ENCODE measurements at places on chromosomes 3 and 15.

DNA sequence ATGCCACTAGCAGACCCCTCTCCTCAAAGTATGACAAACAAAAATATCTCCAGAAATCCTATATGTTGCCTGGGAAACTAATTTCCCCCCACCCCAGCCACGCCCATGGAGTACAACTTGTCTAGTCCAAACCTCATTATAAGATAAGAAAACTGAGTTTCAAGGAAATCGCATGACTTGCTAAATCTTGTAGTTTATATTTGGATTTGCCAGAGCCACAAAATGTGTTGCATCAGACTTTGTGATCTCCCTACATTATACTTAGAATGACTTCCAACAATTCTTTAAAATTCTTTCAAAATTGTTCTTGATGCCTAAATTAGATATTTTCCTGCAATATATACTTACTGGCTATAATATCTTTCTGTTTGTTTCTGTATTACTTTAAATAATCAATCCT, 1034.4 kb downstream of the IGSF11 start:
- H3K4me3 ChIP-seq = no peak overlapping the region
- no peaks in the 10 kb centered on the region for H3K36me3 ChIP-seq
- no peaks in the 10 kb centered on the region for H3K4me1 ChIP-seq
- H3K27ac ChIP-seq = no peak overlapping the region
- DNase-seq = no peak

- no peak overlapping the region for H3K27ac ChIP-seq
- no peaks in the 10 kb centered on the region for H3K36me3 ChIP-seq
- H3K27me3 ChIP-seq = peaks cover 34% of the 10 kb centered on the region
- no peak overlapping the region for H3K4me3 ChIP-seq
- H3K4me1 ChIP-seq = peaks cover 10% of the 10 kb centered on the region
- DNase-seq = no peak
These were observed 3.1 kb downstream of the MYLK start for GRCh38 chr3:123880998-123881561.

DNA sequence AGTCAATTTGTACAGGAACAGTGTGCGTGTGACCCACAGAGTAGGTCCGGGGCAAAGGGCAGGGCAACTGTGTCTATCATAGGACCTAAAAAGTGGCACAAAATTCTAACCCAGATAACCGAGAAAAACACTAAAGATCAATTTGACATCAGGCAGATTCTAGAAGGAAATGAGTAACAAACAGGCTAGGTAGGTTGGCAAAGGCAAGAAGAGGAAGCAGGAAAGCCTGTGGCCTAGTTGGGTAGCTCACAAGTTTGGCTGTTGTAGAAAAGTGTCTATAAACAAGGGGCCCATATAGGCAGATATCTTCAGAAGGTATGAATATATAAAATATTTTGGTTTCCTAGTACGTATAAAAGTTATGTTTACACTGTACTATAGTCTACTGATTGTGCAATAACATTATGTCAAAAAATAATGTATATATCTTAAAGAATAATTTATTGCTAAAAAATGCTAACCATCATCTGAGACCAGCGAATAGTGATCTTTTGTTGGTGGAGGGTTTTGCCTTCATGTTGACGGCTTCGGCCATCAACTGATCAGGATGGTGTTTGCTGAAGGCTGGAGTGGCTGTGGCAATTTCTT, 13.3 kb upstream of the OR5K1 start:
- no peak for DNase-seq
- H3K36me3 ChIP-seq = no peaks in the 10 kb centered on the region
- H3K4me3 ChIP-seq = no peak overlapping the region
- peaks cover under 1% of the 10 kb centered on the region for H3K27me3 ChIP-seq
- peaks cover 2% of the 10 kb centered on the region for H3K4me1 ChIP-seq

GRCh38 chr3:72900048-72900447, 12.2 kb downstream of the GXYLT2 start:
- no peak overlapping the region for H3K27ac ChIP-seq
- no peaks in the 10 kb centered on the region for H3K4me1 ChIP-seq
- no peak overlapping the region for H3K4me3 ChIP-seq
- H3K27me3 ChIP-seq = peaks cover 38% of the 10 kb centered on the region

DNA sequence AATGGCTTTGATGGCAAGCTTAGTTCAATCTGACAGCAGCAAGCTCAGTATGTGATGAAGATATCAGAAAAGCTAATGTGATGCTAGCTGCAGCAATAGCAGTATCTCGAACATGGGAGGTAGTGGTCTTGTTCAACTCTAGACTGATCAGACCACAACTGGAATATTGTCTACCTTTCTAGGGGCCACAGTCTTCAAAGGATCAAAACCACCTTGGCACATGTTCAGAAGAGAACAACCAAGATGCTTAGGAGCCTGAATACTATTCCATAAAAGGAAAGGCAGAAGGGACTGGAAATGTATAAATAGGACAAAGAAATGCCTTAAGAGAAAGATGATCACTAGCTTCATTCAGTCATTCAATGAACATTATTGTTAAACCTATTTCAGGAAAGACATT, 2.3 kb downstream of the C3orf70 start:
- H3K36me3 ChIP-seq = no peaks in the 10 kb centered on the region
- DNase-seq = no peak
- no peak overlapping the region for H3K27ac ChIP-seq
- no peak overlapping the region for H3K4me3 ChIP-seq
- H3K4me1 ChIP-seq = peaks cover 5% of the 10 kb centered on the region

- H3K4me3 ChIP-seq = peak overlapping the region; percentile 81
- peaks cover 38% of the 10 kb centered on the region for H3K4me1 ChIP-seq
- DNase-seq = no peak
- peaks cover 14% of the 10 kb centered on the region for H3K36me3 ChIP-seq
- H3K27me3 ChIP-seq = peaks cover 48% of the 10 kb centered on the region
These were observed 4.4 kb upstream of the BAHD1 start for GRCh38 chr15:40436116-40436891.

- H3K4me1 ChIP-seq = peaks cover 6% of the 10 kb centered on the region
- no peaks in the 10 kb centered on the region for H3K27me3 ChIP-seq
- no peak for DNase-seq
- H3K36me3 ChIP-seq = peaks cover 5% of the 10 kb centered on the region
- H3K4me3 ChIP-seq = no peak overlapping the region
- H3K27ac ChIP-seq = no peak overlapping the region
These were observed 10.4 kb downstream of the CLN6 start for GRCh38 chr15:68218847-68219798.

GRCh38 chr3:134004841-134005240, 24.9 kb downstream of the SLCO2A1 start:
- H3K4me1 ChIP-seq = no peaks in the 10 kb centered on the region
- H3K27me3 ChIP-seq = peaks cover 26% of the 10 kb centered on the region
- DNase-seq = no peak
- no peak overlapping the region for H3K4me3 ChIP-seq
- H3K27ac ChIP-seq = no peak overlapping the region

DNA sequence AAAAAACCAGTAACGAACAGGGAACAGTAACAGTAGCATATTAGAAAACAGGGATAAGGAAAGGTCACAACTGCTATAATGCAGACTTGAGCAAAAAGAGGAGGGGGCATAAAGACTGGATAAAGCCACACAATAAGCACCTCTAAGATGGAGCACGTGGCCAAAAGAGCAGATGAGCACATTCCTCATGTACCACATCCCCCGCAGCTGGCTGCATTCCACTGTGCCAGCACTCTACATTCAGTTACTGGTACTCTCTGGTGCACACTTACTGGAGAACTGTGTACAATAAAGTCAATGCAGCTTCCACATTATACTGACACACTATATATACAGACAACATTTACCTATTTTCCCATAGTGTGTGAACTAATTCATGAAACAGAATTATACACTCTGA, 64.7 kb downstream of the UBE3A start:
- no peak for DNase-seq
- H3K27ac ChIP-seq = no peak overlapping the region

DNA sequence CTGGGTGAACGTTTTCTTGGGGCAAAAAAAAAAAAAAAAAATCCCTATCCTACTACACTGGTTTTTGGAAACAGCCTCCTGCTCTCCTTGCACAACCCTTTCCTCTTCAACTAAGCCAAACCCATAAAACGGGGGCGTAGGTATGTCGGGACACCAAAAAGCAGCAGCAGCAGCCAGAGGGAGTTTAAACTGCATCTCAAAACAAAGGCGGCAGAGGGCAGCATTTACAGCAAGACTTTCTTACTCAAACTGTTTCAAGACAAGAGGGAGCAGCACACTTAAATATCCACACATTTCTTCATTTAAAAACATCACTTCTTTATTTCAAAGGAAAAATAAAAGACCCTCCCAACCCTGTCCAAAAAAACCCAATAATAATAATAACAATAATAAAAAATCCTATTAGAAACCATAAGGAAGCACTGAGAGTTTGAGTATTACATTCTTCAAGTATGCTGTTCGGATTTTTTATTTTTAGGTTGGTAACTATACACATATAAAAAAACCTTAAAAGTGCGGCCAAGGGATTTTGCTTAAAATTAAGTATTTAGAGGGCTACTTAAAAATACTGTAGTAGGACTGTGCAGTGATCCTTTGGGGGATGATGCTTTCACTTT, 43.9 kb upstream of the PLXND1 start:
- H3K4me1 ChIP-seq = peaks cover 4% of the 10 kb centered on the region
- peak overlapping the region; percentile 81 for H3K27ac ChIP-seq
- peak; percentile 41 for DNase-seq
- peaks cover 7% of the 10 kb centered on the region for H3K36me3 ChIP-seq

DNA sequence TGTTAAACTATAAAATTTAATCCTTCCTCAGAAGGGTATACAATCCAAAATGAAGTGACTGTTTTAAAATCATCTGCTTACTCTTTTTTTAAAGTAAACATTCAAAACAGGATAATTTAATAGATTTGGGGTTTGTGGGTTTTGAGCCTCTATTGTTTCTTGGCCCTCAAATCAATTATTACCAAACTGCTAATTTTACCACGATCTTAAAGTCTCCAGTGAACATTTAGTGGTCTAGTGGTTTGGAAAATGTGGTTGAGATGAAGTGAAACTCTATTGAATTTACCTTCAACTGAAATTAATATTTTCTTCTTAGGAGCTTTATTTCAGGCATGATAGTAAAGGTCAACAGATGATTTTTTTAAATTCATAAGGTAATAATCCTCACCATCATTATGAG, 11.2 kb upstream of the ATP11B start:
- no peaks in the 10 kb centered on the region for H3K4me1 ChIP-seq
- H3K27ac ChIP-seq = no peak overlapping the region
- H3K27me3 ChIP-seq = peaks cover 37% of the 10 kb centered on the region
- DNase-seq = no peak
- no peak overlapping the region for H3K4me3 ChIP-seq

- H3K4me1 ChIP-seq = peaks cover 28% of the 10 kb centered on the region
- H3K27ac ChIP-seq = no peak overlapping the region
- no peak for DNase-seq
- H3K36me3 ChIP-seq = peaks cover 14% of the 10 kb centered on the region
These were observed 4.7 kb downstream of the ABHD5 start for GRCh38 chr3:43695443-43695842.

DNA sequence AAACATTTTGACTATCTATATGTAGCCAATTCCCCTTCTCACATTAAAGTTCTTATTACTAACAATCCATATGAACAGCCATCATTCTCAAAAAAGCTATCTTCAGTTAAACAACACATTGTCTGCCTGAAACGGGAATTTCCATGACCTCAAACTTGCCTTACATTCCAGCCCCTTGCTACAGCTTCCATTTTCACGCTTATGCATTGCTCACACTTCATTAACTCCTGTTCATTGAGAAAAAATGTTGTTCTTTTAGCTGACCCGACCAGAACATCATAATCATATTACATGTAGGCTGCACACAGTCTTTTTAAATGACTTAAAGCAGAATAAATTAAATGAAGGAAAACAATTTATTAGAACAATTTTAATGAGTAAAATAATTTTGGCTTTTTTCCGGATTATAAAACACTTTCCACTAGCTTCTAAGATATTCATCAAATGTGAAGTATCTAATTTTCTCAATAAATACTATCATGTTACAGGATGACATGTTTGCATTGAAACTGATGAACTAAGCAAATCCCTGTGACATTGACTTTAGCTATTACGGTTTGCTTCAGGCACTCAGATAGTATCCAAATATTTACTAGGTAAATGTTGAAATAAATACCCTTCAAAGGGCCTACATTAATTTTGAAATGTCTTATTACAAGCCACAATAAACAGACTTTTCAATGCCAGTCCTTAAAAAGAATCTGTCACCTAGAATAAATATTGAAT, 49.9 kb downstream of the P3H2 start:
- H3K27ac ChIP-seq = no peak overlapping the region
- no peaks in the 10 kb centered on the region for H3K4me1 ChIP-seq
- H3K4me3 ChIP-seq = no peak overlapping the region
- no peaks in the 10 kb centered on the region for H3K36me3 ChIP-seq

- H3K36me3 ChIP-seq = no peaks in the 10 kb centered on the region
- no peak overlapping the region for H3K27ac ChIP-seq
- H3K4me3 ChIP-seq = no peak overlapping the region
- peaks cover 47% of the 10 kb centered on the region for H3K27me3 ChIP-seq
- no peak for DNase-seq
These were observed 15.3 kb downstream of the ERC2 start for GRCh38 chr3:56453011-56453410.

DNA sequence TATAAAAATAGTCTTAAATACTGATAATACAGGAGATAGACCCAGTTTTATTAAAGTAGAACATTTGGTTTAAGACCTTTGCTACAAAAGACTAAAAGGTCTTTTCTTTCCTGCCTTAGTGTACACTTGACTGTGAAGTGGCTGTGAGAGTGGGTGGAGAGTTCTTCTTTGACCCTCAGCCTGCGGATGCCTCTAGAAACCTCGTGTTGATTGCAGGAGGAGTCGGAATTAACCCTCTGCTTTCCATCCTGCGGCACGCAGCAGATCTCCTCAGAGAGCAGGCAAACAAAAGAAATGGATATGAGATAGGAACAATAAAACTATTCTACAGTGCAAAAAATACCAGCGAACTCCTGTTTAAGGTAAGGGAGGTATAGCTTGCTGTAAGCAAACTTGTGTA, 36.5 kb downstream of the OXNAD1 start:
- H3K27me3 ChIP-seq = no peaks in the 10 kb centered on the region
- peaks cover 56% of the 10 kb centered on the region for H3K4me1 ChIP-seq
- H3K4me3 ChIP-seq = peak overlapping the region; percentile 77
- peak overlapping the region; percentile 88 for H3K27ac ChIP-seq
- DNase-seq = no peak

- no peak for DNase-seq
- no peak overlapping the region for H3K4me3 ChIP-seq
- H3K4me1 ChIP-seq = peaks cover 18% of the 10 kb centered on the region
- peaks cover 90% of the 10 kb centered on the region for H3K27me3 ChIP-seq
These were observed 2.7 kb downstream of the SV2B start for GRCh38 chr15:91102546-91103330.

Measured in effector memory CD8-positive, alpha-beta T cell (primary cell).